ENCODE measurements at places on chromosomes 2 and 18. TPM values are rescaled to one million over a fixed set of nuclear protein-coding genes. Genes with fewer than 3 reads are reported as not detected.

- DNase-seq: no peak
Observed at GRCh38 chr2:99852956-99853355, 289.4 kb downstream of the AFF3 start.

DNA sequence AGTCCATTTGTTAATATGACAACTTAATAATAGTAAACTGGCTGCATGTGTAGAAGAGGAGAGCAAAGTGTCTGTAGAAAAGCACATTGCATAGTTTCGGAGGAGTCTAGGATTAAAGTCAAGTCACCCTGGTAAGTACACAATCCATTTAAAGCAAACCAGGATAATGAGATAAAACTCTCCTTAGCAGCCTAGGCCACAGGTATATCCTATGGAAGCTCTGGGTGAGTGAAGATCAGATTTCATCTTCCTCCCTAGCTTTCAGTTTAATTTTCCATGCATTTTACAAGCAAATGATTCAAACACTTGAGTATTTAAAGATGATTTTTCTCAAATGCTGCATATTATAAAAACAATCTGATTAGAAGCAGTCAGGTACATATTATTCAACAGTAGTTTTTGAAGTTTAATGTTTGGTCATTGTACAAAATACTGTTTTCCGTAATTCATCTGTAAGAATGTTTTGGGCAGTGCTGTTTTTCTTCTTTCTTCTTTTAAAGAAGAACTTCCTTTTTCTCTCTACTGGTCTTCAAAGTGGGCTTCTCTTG is 10.2 kb downstream of the CERS6 start:
- no peak for DNase-seq

- DNase-seq: no peak
Observed at GRCh38 chr2:25125976-25126375, 42.4 kb downstream of the POMC start.

- DNase-seq: no peak
Observed at GRCh38 chr18:13318731-13319501, 100.4 kb downstream of the LDLRAD4 start.

- no peak for DNase-seq
Observed at GRCh38 chr2:154455166-154455565, 243.3 kb upstream of the KCNJ3 start.

GRCh38 chr2:27381577-27382181 is 1.1 kb upstream of the ZNF513 start:
- DNase-seq: no peak

- no peak for DNase-seq
Observed at GRCh38 chr2:241629762-241630435, 7.1 kb downstream of the THAP4 start.

DNA sequence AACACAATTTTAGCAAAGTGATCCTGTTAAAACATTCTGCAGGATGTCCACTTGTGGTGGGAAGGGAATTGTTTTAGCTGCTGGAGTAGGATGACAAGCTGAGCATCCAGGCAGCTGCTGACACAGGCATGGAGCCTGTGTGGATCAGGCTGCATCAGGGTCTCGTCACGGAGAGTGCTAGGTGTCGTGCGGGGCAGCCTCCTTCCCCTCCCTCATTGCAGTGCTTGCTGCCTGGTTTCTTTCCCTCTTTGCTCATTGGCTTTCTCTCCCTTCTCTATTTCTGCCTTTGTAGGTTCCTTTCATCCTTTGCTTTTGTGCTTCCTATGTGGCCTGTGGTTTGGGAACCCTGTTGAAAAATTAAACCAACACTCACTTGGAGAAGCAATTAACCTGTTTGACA is 172.9 kb downstream of the TPGS2 start:
- DNase-seq: no peak

- DNase-seq: no peak
Observed at GRCh38 chr2:147223553-147224060, 621.2 kb upstream of the ACVR2A start.

DNA sequence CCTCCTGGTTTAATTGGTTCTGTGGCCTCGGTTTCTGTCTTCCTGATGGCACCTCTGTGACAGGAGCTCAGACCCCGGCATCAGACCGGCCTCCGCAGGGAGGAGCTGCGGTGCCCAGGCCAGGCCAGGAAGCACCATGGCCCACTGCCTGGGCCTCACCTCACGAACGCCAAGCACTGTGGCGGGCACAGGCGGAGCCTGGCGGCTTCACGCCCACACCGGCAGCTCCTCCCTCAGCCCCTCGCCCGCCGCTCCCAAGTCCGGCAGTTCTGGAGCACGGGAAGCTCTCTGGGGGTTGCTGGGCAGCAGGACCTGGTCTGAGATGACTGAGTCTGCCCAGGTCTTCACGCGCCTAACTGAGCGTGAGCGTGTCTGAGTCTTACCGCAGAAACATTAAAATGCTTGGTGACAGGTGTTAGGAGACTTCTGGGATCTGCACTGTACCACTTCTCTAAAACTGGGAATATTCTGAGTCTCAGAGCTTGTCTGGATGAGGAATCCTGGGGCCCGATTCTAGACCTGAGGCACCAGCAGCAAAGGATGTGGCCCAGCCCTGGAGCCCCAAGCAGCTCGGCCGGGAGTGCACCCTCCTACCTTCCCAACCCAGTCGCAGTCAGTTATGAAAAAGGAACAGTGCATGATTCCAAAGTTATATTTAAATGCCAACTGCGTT is 21.9 kb downstream of the RTP5 start:
- no peak for DNase-seq

DNA sequence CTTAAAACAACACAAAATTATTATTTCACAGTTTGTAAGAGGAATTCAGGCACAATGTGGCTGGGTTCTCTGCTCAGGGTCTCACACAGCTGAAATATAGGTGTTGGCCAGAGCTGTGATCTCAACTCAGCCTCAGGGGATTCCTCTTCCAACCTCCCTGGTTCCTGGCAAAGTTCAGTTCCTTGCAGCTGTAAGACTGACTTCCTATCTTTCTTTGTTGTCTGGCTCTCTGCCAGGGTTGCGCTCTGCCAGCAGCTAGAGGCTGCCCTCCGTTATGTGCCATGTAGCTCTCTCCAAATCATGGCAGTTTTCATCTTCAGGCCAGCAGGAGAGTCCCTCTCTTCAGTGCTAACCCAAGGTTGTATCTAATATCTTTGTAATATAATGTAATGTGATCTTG is 272.5 kb upstream of the KCNJ3 start:
- peak; percentile 10 for DNase-seq

DNA sequence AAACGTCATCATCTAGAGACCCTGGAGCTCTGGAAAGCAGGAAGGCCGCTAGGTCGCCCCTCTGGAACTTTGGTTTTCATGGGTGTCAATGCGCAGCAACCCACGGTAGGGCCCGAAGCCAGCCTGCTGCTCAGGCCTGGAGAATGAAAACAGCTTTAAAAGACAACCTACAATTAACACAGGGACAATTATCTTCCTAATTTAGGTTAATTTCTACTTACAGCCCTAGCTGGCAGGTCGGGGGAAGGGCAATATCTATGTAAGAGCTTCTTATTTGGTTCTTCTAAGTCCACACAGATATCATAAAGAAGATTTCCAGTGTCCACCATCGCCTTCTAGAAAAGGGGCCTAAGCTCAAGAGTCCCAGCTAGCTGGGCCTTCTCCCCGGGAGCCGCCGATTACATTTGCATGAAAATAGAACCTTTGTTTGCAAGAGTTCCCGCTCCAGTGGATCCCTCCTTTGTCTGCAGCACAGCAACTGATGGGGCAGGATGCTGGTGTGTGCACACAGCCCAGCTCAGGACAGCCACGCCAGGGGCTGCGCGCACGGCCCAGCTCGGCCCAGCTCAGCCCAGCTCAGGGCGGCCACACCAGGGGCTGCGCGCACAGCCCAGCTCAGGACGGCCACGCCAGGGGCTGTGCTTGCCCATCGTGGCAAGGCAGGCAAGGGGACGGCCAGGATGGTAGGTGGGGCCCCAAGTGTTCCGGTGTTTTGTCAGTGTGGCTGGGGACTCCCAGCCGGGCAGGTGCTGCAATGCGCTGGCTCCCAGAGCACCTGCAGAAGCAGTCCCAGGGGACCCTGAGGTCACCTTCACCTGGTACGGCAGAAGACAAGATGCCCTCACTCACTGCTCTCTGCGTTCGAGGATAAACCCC is 109.1 kb downstream of the HDAC4 start:
- DNase-seq: no peak

DNA sequence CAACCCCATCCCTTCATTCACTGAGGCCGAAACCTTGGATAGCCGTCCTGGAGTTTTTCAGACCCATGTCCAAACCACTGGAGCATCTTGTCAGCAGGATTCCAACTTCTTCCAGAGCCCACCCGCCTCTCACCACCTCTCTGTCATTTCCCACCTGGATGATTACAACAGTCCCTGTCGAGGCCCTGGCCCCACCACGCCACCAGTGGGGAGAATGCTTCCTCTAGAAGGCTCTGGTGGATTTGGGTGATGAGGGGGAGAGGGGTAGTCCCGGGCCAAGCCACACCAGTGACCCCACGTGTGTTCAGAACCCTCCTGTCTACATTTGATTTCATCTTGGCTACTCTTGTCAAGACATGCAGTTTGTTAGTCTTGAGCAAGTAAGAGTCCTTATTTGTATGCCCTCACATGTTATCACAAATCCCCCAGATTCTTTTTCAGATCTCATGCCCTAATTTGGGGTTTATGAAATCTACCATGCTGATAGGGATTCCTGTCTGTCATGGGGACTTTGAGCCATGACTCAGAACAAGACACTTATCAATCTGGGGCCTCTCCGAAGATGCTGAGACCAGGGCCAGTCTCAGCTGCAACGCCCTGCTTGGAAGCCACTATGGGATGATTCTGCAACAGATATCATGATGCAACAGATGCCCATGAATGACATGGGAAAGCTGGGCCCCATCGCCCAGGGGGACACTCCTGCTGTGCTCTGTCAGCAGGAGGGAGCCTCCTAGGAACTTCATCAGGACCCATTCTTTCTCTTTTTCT is 186.1 kb downstream of the ZFP36L2 start:
- DNase-seq: no peak

DNA sequence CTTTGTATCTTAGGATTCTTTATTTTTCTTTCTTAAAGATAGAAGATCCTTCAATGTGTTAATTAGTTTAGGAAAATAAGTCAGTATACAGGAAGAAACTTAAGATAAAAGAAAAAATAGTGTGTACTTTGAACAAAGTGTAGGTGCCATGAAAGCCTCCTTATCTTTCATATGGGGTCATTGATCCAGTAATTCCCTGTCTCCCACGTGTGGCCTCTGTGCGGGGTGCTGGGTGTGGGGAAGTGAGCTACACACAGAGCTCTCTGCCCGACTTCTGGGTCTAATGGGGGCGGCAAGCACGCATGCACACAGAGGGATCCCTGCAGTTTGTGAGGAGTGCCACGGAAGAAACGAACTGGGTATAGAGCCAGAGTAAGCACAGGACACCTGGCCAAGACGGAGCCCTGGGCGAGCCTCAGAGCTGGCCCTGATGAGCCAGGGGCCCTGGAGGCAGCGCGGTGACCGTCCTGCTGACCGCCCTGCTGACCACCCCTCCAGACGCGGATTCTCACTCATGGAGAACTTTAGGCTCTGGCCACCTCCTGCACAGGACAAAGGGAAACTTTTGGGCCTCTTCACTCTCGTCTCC is 253.5 kb downstream of the ACKR3 start:
- no peak for DNase-seq

- peak; percentile 65 for DNase-seq
Observed at GRCh38 chr2:100285691-100286090, 36.6 kb downstream of the LONRF2 start.

DNA sequence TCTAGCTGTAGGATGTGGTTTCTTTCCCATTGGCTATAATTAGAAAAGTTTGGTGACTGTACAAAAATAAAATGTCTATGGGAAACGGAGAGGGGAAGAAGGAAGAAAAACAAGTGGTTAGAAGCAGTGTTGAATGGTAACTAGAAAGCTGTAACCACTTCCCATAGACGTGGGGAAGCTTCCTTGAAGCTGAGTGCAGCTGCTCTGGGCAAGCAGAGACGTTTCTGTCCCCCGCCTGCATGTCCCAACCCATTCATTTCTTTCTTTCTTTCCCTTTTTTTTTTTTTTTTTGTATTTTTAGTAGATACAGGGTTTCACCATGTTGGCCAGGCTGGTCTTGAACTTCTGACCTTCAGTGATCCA is 367.8 kb upstream of the HS6ST1 start:
- DNase-seq: no peak

- DNase-seq: peak; percentile 27
Observed at GRCh38 chr2:144452989-144453336, 67.0 kb downstream of the ZEB2 start.

DNA sequence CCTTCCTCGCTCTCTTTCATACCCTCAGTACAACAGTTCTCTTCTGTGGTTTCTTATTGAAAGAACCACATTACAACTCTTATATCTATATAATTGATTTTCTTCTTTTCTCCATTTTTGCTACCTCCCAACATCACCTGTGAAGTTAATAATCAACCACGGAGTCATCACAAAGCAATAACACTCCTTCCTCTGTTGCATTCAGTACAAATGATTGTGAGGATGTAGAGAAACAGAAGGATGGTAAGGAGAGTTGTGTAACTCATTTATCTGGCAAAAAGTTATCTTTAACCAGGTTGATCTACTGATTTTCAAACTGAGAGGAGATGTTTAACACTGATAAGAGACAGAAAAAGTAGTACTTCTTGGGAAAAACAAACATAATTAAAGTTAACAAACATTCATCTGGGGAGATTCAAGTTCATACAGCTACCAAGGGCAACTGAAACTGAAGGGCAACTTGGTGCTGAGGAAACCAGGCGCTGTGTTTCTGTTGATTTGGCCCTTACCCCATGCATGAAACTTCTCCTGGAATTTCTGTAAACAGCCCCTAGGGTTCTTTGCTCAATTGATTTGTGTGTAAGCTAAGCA is 14.2 kb downstream of the IDH1 start:
- no peak for DNase-seq

DNA sequence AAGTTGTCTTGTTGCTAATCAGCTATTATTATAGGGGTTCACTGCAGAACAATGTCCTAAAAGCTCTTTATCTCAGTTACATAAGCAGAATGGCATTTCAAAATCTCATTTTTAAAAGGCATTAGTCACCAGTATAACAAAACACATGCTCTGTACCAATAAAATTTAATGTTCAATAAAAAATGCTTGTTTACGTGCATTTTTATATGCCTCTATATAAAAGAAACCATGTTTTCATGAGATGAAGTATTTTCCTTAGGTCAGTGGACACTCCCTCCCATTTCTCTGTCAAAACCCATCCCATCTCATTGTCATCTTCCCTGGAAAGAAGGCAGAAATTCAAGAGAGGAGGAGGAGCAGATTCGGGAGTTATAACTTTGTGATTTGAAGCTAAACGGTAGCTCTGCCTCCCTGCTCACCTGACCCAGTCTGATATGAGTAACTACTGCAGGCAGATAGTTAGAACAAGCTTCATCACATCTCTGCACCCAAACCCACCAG is 231.9 kb upstream of the SIX2 start:
- DNase-seq: no peak

GRCh38 chr2:158724803-158725381 is 70.2 kb upstream of the DAPL1 start:
- DNase-seq: peak; percentile 35

GRCh38 chr2:171712051-171712450 is 24.8 kb downstream of the DYNC1I2 start:
- peak; percentile 54 for DNase-seq

PHLPP1 gene
- total RNA-seq: 3.7 TPM

DYNAP gene
- not detected for total RNA-seq

IL36B gene
- total RNA-seq: not detected

MC2R gene
- not detected for total RNA-seq

UGT1A3 gene
- not detected for total RNA-seq

GKN2 gene
- not detected for total RNA-seq

EPB41L3 gene
- 10.3 TPM for total RNA-seq

CNTNAP5 gene
- total RNA-seq: not detected

GPR35 gene
- total RNA-seq: 0.75 TPM

CYTIP gene
- 0.06 TPM for total RNA-seq

CD8A gene
- total RNA-seq: not detected

UGT1A10 gene
- total RNA-seq: not detected
